ENCODE measurements at places on chromosomes 1 and 21.
A peak's percentile ranks its signal among the peaks of the same experiment; 100 is the strongest.

GRCh38 chr1:86757272-86757984 is 53.1 kb downstream of the SH3GLB1 start:
- no peak for DNase-seq

GRCh38 chr1:231335663-231336602 is 1.7 kb downstream of the EXOC8 start:
- DNase-seq: no peak

GRCh38 chr1:208557723-208558094 is 313.5 kb upstream of the PLXNA2 start:
- no peak for DNase-seq

GRCh38 chr1:66331658-66332547 is 202.1 kb upstream of the SGIP1 start:
- peak; percentile 93 for DNase-seq

DNA sequence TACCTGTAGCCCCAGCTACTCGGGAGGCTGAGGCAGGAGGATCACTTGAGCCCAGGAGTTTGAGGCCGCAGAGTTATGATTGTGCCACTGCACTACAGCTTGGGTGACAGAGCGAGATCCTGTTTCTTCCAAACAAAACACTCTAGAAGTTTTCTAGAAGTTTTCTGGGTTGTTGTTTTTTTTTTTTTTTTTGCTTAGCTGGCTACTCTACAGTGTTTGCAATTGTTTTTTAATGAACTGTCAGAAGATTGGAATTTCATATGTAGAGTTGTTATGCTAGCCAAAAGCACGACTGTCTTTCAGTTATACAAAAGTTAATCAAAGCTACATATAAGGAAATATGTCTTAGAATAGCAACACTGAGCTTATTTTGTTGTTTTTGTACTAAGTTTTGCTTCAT is 30.9 kb upstream of the NEXN start:
- peak; percentile 4 for DNase-seq

- no peak for DNase-seq
Measured at GRCh38 chr1:50779801-50780200, 180.3 kb downstream of the FAF1 start.

Measured in dermis microvascular lymphatic vessel endothelial cell (primary cell).